ENCODE measurements at places on chromosomes 4 and X.
A peak's percentile ranks its signal among the peaks of the same experiment; 100 is the strongest.

DNA sequence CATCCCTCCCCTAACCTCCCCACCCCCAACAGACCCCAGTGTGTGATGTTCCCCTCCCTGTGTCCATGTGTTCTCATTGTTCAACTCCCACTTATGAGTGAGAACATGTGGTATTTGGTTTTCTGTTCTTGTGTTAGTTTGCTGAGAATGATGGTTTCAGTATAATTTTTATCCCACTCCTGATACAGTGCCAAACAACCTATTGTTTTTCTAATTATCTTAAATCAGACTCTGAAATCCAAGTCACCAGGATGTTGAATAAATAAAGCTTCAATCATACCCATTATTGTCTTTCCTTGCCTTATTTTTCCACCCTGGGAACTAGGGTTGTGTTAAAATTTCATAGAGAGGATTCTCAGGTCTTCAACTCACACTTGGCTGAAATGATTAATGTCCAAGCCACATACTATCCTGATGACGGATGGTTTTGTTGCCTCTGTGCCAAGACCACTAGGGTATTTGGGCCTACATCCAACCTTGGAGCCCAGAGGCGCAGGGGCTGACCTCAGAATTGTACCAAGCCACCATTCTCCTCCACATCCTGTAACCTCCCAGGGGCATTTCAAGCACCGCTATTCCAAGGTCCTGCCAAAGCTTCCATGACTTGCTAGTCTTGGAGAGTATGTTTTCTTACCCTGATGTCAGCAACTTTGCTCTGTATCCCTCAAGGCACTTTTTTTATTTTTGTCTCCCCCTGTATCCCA, 332.4 kb downstream of the ARHGAP24 start:
- DNase-seq, result no peak

DNA sequence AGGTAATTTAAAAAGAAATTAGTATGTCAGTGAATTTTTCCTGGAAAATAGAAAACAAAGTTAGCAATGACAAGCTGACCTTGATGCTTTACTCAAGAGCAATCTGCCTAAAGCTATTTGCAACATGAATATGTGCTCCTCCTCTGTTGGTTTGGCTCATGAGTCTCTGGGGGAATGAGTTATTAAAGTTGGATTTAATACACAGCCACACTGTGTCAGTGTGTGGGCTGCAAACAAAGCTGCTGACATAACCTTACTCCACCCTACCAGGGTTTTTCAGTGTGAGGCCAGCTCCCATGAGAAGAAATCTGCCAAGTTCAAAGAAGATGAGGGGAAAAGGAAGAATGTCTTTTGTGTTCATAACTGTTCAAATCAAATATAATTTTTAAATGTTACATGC, 280.5 kb downstream of the TLL1 start:
- no peak for DNase-seq

GRCh38 chr4:6734165-6734786, 18.3 kb downstream of the BLOC1S4 start:
- no peak for DNase-seq

DNA sequence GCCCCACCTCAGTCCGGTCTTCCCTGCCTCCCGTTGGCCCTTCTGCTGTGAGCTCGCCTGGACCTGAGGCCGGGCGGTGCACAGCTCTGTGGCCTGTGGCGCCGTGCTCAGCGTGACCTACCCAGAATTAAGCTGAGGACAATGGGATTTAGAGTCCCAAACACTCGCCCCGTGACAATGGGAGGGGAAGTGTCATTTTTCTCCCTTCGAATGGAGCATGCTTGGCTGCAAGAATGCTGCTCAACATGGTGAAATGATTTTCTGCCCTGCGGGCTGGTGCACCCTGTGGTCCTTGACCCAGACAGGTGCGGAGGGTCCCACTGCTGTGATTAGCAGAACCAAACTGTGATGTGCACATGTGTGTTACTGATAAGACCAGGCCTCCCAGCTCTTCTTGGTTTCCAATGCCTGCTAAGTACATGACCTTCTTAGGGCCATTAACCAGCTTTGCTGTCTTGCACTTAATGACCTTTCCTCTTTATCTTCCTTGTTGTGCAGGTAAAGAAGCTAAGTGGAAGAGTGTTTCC, 772 bp downstream of the EOLA1 start:
- DNase-seq, result no peak

DNA sequence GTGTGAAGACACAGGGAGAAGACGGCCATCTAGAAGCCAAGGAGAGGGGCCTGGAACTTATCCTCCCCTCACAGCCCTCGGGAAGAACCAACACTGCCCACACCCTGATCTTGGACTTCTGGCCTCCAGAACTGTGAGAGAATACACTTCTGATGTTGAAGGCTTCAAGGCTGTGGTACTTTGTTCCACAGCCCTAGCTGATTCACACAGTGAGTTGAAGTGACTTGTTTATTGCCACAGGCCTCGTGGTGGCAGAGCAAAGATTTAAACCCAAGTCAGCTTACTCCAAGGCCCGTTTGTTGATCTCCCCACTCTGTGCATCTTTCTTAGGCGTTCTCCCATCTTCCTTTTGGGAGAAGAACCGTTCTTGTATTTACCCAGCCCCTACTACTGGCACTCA, 72.8 kb downstream of the CYTL1 start:
- DNase-seq, result no peak

DNA sequence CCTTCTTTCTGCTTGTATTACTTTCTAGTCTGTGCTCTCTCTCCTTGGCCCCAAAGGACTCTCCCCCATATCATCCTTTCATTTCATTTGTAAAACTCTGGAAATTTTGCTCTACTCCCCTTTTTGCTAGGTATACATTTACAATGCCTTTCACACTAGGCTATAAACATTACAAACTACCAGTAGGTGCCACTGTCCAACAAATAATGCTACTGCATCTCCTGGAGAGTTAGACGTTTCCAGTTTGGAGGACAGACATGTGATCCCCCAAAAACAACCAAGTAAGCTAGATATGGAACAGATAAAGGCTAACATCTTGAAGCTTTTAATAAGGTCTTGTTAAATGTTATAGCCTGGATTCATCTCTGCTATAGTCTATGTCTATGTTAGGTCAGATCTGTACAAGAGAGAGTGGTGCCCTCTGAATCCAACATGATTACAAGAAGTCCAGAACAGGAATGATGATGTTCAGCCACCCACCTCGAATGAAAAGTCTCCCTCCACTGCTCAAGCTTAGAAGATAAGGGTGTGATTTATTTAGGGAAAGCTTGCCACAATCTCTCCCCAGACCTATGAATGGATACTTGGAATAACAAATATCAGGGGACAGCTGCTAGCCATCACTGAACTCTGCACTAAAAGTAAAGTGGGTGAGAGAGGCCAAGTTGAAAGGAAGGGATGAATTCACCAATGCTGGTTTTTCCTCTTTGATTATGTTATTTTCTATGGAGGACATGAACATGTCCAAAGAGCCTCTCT, 14.3 kb downstream of the CBR4 start:
- no peak for DNase-seq

- no peak for DNase-seq
Observed at GRCh38 chr4:188986271-188986689, 847.0 kb downstream of the TRIML1 start.

- DNase-seq, result no peak
Observed at GRCh38 chr4:153523164-153523796, 57.1 kb downstream of the TMEM131L start.

DNA sequence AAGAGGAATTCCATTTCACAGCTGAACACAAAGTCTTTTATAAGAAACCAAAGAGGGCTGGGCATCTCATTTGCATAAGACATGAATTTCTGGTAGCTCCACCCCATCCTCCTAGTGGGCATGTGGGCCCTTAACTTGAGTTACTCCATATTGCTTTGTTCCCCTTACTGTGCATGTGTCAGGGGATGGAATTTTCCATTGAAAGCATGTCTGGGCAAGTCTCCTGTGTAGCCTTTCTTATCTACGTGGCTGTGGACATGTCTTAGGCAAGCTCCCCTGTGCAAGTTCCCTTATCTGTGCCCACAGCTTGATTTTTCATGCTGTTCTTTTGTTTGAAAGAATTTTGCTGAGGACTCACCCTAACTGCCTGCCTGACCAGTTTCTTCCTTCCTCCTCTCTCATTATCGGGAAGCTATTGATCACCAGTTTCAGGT, 123.5 kb upstream of the JADE1 start:
- no peak for DNase-seq

GRCh38 chr4:173990869-173991210, 292.6 kb downstream of the FBXO8 start:
- peak; percentile 47 for DNase-seq
